ENCODE measurements at places on chromosomes 7 and 10. TPM values are rescaled to one million over a fixed set of nuclear protein-coding genes. Genes with fewer than 3 reads are reported as not detected.

TMEM140 gene
- 1.7 TPM for total RNA-seq

RARRES2 gene
- not detected for total RNA-seq

PALD1 gene
- total RNA-seq: 5.9 TPM

LRMDA gene
- total RNA-seq: 4.2 TPM

CALML3 gene
- not detected for total RNA-seq

STOX1 gene
- 0.79 TPM for total RNA-seq

KIAA1549 gene
- 8.1 TPM for total RNA-seq

FGF8 gene
- 0.08 TPM for total RNA-seq

DCLRE1C gene
- 4.4 TPM for total RNA-seq

AKR1C4 gene
- 0.18 TPM for total RNA-seq

KCNIP2 gene
- 1.1 TPM for total RNA-seq

SPDYE6 gene
- total RNA-seq: not detected

CLEC2L gene
- total RNA-seq: not detected

ASB10 gene
- not detected for total RNA-seq

OR9A2 gene
- not detected for total RNA-seq

IFT22 gene
- 52.5 TPM for total RNA-seq
